ENCODE measurements at places on chromosomes 2 and 18.

- no peak for DNase-seq
Measured at GRCh38 chr2:171393487-171393886, 40.3 kb downstream of the METTL8 start.

DNA sequence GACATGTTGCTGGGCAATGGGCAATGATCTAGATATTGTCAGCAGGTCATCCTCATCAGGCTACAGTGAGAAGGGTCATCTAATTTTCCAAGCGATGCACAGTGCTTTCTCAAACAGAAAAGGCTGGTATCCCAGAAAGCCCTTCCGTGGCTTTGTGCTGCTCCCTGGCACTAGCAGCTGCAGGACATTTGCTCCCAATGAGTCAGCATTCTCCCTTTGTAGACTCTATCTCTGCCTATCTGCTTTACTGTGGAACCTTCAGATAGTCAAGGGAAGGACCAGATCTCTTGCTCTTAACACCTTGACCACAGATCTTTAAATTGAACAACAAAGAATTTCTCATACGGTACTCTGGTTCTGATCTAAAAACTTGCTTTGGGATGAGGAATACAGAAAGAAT lies 101.4 kb downstream of the CDH2 start:
- no peak for DNase-seq

- no peak for DNase-seq
Measured at GRCh38 chr2:112683550-112684414, 37.0 kb upstream of the NT5DC4 start.

GRCh38 chr2:85851253-85852151 lies 37.3 kb downstream of the ST3GAL5 start:
- DNase-seq: no peak

DNA sequence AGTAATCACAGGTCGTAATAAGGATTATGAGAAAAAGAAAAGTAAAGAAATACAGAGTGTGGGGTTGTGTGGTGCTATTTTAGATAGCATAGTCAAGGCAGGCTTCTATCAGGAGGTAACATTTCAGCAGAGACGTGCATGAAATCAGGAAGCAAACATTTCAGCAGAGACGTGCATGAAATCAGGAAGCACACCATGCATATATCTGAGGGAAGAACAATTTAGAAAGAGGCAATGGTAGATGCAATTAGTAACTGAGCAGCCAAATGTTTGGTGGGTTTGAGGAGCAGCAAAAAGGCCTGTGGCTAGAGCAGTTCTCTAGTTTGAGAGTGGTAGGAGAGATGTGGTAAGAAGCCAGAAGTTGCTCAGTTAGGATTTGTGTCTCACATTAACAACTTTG lies 713.7 kb downstream of the ADCYAP1 start:
- DNase-seq: no peak

GRCh38 chr2:20223407-20224163 lies 1.3 kb downstream of the SDC1 start:
- no peak for DNase-seq

- DNase-seq: no peak
Measured at GRCh38 chr2:40964509-40965250, 512.8 kb upstream of the SLC8A1 start.

DNA sequence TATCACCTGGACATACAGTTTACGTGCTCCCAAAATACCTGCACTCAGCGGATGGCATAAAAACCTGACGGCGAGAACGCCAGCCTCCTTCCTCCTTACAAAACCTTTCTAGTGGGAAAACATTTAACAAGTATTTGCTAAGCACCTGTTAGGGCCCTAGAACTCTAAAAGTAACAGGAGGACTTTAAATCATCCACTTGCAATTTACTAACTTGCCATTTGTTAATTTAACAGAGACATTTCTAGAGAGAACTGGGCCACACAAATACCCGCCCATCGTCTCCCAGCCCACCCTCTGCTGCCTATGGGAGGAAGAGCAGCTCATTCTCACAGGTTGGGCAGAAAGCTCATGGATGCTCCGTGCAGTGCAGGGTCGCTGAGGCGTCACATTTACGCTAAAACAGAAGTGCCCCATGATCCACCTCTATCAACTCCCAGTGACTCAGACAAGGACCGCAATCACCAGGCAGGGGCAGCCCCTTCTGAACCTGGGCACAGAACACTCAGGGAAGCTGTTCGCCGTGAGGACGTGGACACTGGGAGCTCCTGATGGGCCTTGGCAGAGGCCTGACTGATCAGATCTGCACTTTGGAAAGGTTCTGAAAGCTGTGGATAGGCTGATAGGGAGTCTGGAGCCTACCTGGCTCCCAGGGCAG lies 106.9 kb downstream of the HDAC4 start:
- DNase-seq: peak; percentile 52

DNA sequence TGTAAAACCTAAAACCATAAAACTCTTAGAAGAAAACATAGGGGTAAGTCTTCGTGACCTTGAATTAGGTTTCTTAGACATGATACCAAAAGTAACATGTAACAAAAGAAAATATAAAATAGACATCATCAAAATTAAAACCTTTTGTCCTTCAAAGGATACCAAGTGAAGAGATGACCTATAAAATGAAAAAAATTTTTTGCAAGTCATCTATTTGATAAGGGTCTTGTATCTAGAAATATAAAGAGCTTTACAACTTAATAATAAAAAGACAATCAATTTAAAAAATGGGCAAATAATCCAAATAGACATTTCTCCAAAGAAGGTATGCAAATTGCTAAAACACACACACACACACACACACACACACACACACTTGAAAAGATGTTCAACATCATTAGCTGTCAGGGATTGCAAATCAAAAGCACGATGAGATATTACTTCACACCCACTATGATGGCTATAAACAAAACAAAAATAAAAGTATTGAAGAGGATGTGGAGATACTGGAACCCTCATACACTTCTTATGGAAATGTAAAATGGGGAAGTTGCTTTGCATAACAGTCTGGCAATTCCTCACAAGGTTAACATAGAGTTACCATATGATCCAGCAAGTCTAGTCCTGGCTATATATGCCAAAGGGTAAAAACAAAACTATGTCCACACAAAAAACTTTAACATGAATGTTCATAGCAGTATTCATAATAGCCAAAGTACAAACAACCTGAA lies 23.3 kb downstream of the SPDYA start:
- no peak for DNase-seq

- DNase-seq: no peak
Measured at GRCh38 chr2:38907743-38908562, 18.3 kb downstream of the ARHGEF33 start.

DNA sequence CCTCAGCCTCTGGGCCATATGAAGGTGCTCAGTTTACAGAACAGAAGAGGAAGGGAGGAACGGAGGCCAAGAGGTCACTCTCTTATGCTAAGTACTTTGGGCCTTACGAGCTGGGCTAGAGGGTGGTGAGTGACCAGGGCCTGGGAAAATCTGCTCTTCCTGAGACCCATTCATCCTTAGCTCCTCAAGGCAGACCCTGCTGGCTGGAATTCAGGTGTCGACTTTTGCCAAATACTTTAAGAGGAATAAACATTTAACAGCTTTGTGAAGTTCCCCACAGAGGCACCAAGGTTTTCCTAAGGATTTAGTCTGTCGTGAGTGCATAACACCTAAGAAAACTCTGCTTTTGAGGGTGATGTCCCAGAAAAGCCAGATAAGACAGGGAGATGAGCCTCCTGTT lies 129.7 kb upstream of the SIX2 start:
- DNase-seq: no peak

- DNase-seq: no peak
Measured at GRCh38 chr2:138381373-138381772, 120.2 kb upstream of the SPOPL start.

DNA sequence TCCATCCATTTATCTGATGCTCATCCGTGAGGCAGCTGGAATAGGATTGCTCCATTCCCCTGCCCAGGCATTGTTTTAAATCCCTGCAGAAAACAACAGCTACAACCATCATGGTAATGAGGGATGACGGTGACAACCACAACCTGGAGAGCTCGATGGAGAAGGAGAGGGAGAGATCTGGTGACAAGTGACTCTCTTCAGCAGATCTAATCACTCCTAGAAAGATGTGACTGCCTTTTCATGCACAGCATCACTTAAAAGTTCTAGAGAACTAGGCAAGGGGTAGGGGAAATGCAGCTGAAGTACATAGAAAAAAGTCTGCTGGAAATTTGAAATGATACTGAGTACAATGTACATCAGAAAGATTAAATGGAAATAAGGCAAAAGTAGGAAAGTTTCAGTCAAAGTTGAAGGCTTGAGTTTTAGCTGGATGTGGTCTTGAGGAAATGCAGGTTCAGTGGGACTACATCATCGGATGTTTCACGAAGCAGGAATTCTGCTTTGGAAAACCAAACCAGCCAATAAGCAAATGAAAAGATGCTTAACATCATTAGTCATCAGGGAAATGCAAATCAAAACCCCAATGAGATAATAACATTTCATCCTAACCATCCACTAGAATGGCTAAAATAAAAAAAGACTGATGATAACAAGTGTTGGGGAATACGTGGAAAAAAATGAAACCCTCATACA lies 6.8 kb upstream of the ARHGAP25 start:
- no peak for DNase-seq

DNA sequence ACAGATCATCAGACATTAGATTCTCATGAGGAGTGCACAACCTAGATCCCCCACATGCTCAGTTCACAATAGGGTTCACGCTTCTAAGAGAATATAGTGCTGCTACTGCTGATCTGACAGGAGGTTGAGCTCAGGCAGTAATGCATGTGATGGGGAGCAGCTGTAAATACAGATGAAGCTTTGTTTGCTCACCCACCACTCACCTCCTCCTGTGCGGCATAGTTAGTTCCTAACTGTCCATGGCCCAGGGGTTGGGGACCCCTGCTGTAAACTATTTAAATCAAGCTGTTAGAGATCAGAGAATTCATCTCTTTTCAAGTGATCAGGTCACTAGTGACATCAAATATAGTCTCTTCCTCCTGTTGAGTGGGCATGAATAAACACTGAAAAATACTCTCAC lies 88.8 kb upstream of the ACVR2A start:
- DNase-seq: no peak

DNA sequence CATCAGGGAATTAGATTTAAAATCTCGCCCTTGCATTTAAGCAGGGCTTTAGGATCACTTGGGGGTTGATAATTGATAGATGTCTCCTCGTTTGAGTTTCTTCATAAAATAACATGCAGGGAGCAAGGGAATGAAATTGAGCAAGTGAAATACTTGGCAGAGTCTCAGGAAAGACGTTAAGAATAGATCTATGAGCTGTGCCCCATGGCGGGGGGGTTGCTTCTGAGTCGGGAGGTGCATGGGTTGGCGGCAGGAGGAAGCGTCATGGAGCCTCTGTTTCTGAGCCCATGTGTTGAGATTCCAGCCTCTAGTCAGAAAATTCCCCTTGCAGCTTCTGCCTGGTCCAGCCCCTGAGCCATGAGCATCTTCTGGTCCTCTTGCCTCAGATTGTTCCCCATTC lies 82.0 kb downstream of the APOB start:
- DNase-seq: no peak

DNA sequence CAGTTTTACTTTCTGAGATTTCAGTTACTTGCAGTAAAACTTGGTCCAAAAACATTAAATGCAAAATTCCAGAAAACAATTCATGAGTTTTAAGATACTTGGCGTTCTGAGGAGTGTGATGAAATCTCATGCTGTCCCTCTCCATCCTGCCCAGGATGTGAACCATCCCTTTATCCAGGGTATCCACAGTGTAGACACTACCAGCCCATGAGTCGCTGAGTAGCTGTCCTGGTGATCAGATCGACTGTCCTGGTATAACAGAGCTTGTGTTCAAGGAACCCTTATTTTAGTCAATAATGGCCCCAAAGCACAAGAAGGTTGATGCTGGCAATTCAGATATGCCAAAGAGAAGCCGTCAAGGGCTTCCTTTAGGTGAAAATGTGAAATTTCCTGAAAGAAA lies 3.2 kb downstream of the SP100 start:
- DNase-seq: no peak

- DNase-seq: peak; percentile 48
Measured at GRCh38 chr2:10497797-10498251, 49.7 kb upstream of the ODC1 start.

DNA sequence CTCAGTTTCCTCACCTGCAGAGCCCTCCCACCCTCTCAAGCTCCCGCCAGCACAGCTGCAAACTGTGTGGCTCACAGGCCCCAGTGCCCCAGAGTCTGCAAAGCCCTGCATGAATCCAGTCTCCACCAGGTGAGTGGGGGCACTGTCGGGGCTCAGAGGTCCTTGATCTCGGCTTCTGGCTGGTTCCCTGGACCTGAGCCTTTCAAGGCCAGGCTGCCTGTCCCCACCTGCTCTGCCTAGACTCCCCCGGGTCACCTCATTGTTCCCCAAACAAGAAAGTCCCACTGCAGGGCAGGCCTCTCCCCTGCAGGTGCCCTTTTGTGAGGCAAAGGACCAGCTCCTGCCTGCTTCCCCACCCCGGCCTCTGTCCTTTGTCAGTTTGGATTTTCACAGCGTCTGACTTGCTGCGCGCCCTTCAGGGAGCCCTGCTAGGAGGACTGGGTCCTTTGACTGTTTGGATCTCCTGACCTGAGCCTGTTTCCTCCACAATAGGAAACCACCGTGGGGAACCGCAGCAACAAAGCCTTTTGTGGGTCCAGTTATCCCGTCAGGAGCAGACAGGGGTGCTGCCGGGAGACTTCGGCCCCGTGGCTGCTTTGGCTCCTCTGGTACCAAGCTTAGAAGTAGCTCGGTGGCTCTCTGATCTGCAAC lies 200.5 kb upstream of the HDAC4 start:
- DNase-seq: no peak

GRCh38 chr18:38369772-38370690 lies 804.4 kb upstream of the CELF4 start:
- no peak for DNase-seq

GRCh38 chr2:26910176-26910575 lies 60.3 kb upstream of the MAPRE3 start:
- DNase-seq: no peak

DNA sequence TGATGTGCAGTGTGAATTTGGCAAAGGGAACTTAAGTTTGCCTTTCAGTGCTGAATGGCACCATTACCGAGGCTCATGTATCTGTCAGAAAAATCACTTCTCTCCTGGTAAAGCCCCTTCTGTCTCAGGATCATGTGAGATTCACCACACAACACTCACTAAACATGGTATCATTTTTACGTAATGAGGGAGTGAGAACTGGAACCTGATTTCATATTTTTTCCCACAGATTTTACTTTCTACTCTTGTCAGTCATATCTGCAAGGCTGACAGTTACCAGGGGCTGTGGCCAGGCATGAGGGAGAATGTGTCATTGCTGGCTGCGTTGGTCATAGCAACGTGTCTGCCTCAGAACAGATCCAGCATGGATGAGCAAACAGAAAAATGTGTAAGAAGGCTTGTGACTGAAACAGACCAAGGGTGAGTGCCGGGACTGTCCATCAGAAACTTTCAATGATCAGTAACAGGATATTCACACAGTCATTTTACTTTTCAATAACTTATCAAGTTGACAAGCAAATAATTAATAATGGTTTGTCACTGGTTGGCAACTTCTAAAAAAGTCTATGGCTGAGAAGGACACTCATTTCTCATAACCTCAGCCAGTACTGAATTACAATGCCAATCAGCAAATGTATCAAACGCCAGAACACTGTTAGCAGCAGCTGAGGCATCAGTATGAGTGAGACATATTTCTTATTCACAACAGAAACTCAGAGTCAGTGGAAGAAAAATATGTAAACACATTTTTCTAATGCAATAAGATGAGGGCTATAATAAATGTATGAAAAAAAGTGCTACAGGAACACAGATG lies 100.5 kb downstream of the CDC42EP3 start:
- peak; percentile 37 for DNase-seq

GRCh38 chr2:36396878-36397539 lies 41.4 kb downstream of the CRIM1 start:
- DNase-seq: no peak
